CD4-positive, alpha-beta T cell treated with Interleukin-15 for 4 hours (primary cell): ENCODE measurements at places on chromosomes 7 and 10.

DNA sequence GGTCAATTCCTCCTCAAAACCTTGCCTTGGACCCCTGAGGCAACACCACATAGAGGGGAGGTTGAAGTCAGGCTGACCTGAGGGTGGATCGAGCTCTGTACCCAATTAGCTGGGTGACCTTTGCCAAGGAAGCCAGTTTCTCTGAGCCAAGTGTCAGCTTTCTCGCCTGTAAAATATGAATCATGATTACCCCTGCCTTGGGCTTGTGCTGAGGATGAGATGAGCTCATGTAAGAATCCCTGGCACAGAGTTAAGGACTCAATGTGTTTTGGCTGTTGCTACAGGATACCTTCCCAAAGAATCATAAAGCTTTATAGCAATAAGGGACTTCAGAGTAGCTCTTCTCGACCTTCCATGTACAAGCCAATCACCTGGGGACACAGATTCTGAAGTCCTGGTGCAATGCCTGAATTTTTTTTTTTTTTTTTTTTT lies 43.5 kb upstream of the CACUL1 start:
- DNase-seq = no peak

DNA sequence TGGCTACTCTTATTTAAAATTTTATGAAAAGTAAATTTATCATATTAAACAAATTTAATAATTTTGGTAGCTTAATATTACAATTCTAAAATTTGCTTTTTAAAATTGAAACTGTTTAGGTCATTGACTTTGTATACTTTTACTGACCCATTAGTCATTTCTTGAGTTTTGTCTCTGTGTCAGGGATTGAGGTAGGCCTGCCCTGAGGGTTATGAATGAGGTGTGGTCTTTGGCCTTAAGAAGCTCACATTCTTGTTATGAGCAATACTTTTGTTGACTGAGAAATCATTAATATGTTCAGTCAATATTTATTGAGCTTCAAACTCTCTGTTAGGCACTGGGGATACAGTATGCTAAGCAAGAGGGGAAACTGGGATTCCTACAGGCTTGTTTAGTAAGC lies 47.0 kb upstream of the RPA3 start:
- no peak for DNase-seq

- no peak for DNase-seq
Measured at GRCh38 chr10:35433851-35434426, 97.6 kb downstream of the CCNY start.

GRCh38 chr7:2106440-2106839 lies 126.3 kb downstream of the MAD1L1 start:
- DNase-seq = no peak

GRCh38 chr7:22712999-22713398 lies 14.0 kb upstream of the IL6 start:
- no peak for DNase-seq

DNA sequence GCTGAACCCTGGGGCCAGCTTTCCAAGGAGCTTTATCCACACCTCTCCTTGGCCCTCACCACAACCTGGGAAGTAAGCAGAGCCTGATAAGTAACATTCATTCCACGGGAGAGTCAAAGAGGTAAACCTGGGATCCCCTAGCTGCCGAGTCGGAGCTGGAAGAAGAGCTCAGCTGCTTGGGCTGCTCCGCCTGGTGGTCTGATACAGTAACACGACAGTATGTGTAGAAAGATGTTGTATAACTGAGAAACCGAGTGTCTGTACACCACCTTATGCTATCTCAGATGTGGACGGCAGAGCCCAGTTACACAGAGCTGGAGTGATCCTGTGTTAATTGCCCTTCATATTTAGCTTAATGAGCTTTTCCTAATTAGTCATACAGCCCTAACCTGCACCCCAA lies 151.3 kb upstream of the KMT2E start:
- no peak for DNase-seq

DNA sequence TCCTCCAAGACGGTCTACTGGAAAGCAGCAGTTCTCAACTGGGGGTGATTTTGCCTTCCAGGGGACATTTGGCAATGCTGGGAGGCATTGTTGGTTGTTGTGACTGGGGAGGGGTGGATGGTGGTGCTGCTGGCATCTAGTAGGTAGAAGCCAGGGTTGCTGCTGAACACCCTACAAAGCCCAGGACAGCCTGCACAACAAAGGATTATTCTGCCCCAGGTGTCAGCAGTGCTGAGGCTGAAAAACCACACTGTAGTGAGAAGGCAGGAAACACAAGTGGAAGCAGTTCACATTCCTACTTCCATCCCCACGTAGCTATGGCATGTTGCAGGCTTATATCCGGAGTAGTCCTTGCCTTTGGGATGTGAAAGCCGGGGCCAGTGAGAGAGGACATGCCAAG lies 86.9 kb downstream of the AOAH start:
- no peak for DNase-seq

DNA sequence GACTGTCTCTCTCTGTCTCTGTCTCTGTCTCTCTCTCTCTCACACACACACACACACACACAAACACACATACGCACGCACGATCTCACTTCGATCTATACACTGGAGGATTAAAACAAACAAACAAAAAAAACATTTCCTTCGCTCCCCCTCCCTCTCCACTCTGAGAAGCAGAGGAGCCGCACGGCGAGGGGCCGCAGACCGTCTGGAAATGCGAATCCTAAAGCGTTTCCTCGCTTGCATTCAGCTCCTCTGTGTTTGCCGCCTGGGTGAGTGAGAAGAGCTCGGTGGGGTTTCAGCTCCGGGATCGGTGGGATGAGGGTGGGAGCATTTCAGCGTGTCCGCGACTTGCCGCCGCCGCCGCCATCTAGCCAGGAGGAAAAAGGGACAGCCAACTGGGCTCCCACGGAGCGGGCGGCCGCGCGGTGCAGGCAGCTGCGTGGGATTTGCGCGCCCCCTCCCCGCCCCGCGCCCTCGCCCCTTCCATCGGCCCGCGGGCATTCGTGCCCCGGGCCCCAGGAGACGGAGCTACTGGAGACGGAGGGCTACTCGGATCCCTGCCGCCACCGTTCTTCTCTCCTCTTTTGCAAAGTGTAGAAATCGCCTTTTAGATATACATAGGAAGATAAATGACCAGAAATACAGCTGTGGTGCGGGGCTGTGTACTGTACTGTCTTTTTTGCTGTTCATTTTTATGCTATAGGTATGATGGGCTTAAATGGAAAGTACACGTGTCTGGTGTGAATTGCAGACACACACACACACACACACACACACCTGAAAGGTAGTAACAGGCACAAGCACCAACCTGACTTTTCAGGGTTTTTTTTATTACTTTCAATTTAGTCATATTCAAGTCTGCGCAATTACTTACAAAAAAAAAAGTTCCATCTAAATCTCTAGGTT lies 581 bp downstream of the PTPRZ1 start:
- DNase-seq = no peak

DNA sequence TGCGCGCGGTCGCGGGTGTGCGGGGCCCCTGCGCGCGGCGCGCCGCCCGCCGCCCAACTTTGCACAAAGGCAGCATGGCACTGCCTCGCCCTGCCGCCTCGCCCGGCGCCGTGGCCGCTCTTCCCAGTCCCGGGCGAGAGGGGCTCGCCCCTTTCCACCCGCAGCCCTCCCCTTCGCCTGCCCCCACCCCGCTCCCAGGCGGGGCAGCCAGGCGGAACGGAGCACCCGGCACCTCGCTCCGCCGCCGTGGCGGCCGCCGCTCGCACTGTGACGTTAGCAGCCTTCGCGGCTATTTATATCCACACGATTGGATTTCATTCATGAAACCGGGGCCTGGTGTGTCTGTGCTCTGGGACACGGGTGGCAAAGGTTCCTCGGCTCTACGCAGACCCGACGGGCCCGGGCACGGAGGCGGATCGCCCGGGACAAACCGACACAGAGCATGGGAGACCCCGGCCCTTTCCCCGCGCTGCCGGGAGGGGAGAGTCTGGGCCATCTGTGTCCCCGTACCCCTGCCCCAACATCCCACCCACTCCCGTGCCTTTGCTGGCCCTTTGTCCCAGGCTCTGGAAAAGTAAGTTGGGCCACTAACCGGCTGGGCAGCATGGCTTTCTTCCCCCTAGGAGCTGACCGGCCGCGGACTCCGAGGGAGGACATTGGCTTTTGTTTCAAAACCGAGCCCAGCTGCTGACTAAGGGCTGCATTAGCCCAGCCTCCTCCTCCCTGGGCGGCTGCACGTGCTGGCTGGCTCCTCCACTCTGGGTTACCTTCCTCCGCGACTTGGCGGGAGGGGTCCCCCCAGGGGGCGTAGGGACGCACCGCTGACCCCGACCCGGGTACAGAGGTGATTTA lies at the start of gene RHOBTB1:
Gene RHOBTB1 (minus strand): TSS at position 128 of the 852 bp plus-strand sequence. CDS start 32,643 bp downstream, outside the sequence.
- no peak for DNase-seq

- no peak for DNase-seq
Measured at GRCh38 chr7:143492799-143493739, 15.4 kb downstream of the TAS2R41 start.

DNA sequence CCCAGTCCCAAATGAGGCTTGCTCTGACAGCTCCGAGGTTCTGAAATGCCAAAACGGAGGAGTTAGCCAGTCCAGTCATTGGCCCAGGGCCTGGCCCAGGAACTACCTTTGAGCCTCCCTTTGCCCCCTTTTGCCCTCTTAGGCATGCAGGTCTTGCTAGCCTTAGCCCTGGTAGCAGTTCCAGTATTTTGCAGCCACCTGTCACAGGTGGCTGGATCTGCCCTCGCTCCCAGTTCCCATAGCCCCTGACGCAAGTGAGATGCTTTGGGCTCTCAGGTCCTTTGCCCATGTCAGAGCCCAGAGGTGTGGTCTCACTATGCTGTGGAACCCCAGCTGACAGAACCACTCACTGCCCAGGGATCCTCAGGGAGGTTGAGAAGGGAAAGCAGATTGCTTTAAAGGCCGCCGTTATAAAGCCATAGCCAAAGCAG lies 42.0 kb downstream of the GPRIN2 start:
- no peak for DNase-seq

GRCh38 chr7:83782628-83783027 lies 133.7 kb upstream of the SEMA3E start:
- no peak for DNase-seq

DNA sequence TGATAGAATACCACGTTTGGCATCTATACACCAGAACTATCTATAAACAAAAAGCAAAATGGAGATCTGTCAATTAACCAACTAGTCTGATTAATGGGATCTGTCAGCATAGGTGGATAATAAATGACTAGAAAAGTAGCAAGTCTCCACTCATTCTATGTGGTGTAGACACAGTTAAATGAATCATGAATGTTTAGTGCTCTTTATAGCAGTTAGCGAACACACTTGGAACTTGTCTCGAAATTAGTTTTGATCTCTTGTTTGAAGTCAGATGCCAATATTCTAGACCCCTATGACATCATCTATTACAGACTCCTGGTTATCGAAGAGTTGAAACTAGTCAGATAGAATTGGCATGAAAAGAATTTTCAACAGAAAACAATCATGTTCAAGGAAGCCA lies 259.7 kb downstream of the AHR start:
- DNase-seq = no peak

GRCh38 chr10:116097239-116097784 lies 175.7 kb downstream of the GFRA1 start:
- DNase-seq = no peak

DNA sequence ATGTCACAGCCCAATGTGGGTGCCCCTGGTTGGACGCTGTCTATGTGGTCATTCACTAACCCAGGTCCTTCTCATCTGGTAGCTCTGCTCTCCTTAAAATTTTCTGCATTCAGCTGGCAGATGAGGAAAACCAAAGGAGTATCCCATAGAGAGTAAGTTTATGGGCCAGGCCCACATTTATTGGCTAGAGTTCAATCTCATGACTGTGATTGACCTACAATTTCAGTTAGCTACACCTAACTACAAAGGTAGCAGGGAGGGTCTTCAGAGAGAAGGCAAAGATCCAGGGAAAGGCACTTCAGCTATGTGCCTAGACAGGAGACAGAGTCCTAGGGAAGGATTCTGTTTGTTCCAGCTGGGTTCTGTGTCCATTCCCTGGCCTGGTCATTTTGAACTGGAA lies 23.7 kb upstream of the PPIF start:
- DNase-seq = no peak

GRCh38 chr10:126878594-126878993 lies 26.6 kb upstream of the DOCK1 start:
- no peak for DNase-seq

GRCh38 chr7:50757703-50758390 lies 24.8 kb downstream of the GRB10 start:
- DNase-seq = no peak

DNA sequence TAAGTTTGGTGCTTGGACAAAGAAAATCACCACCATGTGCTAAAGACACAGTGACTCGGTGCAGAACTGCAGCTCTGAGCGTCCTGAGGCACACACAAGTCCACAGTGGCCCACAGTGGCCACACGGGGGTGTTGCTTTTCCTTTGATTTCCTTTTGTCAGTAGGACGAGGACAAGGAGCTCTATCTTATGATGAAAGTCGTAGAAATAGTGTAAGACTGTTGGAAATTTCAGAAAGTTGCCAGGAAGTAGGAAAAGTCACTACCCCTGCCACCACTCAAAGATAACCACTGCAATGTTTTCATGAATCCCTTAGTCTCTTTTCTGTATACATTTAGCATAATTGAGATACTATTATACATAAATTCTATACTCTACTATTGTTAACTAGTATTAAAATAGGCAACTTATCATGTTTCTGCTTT lies 146.0 kb downstream of the TNS3 start:
- DNase-seq = no peak

- no peak for DNase-seq
Measured at GRCh38 chr10:79246209-79246581, 101.1 kb upstream of the PPIF start.

DNA sequence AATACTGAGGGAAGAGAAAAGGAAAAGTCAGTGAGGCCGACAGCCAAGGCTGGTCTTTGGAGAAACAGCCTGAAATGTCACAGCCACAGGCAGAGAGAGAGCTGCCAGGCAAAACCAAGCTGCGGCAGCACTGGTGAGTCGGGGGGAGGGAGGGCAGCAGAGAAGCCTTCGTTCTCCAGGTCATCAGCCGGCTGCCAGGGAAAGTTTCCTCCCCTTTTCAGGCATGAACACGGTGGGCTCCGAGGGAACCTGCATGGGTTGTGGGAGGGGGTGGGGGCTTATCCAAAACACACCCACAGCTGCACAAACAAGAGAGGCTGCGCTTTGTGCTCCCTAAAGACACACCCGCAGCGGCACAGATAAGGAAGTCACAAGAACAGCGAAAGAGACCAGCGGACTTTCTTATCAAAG lies 62.3 kb upstream of the NKX6-2 start:
- DNase-seq = no peak

- peak; percentile 28 for DNase-seq
Measured at GRCh38 chr7:149310113-149310836, 48.3 kb downstream of the ZNF783 start.

GRCh38 chr7:34603711-34604444 lies 54.1 kb upstream of the NPSR1 start:
- DNase-seq = no peak

DNA sequence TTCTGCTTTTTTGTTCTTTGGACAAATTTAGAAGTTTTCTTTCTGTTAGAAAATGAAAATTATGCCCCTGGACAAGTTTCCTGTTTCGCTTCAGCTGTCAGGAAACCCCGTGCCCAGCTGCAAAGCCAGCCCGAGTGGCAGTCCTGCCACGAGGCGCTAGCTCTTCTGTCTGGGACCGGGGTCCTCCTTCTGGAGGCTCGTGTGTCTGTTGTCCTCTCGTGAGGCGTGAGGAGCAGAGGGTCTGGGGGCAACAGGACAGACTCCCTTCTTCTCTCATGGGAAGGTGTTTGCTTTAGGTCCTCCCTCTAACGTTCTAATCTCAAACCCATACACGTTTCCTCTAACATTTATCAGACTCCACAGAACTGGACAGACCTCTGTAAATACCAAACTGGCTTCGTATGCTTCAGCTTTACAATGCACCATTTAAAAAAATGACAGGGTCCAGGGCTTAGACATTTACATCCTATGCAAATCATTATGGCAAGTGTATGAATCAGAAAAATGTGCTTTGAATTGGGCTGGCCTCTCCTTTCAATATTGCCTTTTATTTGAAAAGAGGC lies 184.5 kb upstream of the SHH start:
- no peak for DNase-seq

- DNase-seq = no peak
Measured at GRCh38 chr10:127067542-127068194, 128.7 kb downstream of the INSYN2A start.
